ENCODE measurements at places on chromosomes 5 and 9.

DNA sequence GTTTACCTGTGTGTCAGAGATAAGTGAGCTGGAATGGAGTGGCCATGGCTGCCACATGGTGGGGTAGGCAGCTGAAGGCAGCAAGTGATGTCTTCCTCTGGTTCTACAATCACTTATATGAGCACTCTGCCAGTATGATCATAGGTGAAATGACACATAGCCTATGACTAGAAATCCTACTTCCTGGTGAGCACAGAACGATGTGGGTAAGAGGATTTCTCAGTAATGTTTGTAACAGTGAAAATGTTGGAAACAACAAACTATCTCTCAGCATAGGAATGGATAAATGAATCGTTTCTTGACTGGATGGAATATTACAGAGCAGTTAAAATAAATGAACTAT is 187.0 kb upstream of the S1PR3 start:
- no peak for DNase-seq

- DNase-seq, result no peak
Observed at GRCh38 chr9:88992556-88992955, 1.3 kb downstream of the S1PR3 start.

GRCh38 chr5:80874162-80874561 is 86.0 kb upstream of the RASGRF2 start:
- DNase-seq, result no peak

GRCh38 chr5:133610489-133611356 is 1.6 kb downstream of the FSTL4 start:
- DNase-seq, result peak; percentile 61

GRCh38 chr5:7377761-7378160 is 18.2 kb upstream of the ADCY2 start:
- DNase-seq, result no peak

DNA sequence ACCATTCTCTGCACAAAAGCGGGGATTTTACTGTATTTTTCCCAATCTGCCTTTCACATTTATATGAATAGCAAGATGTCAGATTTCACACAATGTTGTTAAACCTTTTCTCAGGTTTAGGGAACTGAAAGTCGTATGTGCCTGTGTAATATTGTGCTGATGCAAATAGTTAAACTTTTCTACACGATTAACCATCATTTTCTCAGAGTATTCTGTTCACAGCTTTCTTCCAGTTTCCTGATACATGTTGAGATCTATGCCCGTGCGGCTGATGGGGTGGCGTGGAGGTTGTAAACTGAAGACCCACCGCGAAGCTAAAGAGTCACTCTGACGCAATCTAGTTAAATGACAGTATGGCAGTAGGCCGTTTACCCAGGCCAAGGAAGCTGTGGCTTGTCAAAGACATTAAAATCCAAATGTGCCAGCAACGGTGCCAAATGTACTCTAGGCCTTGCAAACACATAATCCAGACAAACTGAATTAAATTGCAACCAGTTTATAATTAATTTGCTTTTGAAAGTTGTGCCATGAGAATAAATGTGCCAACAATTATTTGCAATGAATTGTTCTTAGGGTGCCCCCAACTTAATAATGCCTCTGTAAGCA is 145.7 kb downstream of the EBF1 start:
- no peak for DNase-seq

- no peak for DNase-seq
Observed at GRCh38 chr5:27241564-27242257, 203.3 kb upstream of the CDH9 start.

- no peak for DNase-seq
Observed at GRCh38 chr5:35087991-35088390, 40.2 kb upstream of the AGXT2 start.

DNA sequence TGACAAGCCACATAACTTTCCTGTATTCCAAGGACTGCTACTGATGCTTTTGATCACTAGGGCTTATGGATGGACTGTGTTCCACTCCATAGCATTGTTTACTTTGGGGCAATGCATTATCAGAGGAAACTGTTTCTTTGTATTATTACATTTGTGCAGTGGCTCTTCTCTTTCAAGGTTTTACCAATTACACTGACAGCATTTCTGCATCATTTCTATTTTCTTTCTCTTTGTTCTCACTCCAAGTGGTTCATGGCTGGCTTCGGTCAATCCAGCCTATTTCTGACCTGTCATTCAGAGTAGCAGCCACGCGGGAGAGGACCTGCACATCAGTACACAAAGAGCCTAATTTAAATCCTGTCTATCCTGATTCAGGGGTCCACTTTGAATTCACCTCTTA is 711.0 kb downstream of the TLE4 start:
- no peak for DNase-seq

- no peak for DNase-seq
Observed at GRCh38 chr9:88766778-88767503, 224.3 kb upstream of the S1PR3 start.

DNA sequence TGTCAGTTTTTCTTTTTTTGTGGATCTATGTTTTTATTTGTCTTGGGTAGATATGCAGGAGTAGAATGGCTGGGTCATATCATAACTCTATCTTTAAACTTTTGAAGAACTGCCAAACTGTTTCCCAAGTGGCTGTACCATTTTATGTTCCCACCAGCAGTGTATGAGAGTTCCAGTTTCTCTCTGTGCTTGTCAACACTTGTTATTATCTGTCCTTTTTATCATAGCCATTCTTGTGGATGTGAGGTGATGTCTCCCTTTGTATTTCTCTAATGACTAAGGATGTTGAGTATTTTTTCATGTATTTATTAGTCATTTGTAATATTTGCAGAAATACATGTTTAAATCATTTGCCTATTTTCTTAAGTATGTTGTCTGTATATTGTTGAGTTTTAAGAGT is 17.4 kb upstream of the FAT2 start:
- DNase-seq, result no peak

DNA sequence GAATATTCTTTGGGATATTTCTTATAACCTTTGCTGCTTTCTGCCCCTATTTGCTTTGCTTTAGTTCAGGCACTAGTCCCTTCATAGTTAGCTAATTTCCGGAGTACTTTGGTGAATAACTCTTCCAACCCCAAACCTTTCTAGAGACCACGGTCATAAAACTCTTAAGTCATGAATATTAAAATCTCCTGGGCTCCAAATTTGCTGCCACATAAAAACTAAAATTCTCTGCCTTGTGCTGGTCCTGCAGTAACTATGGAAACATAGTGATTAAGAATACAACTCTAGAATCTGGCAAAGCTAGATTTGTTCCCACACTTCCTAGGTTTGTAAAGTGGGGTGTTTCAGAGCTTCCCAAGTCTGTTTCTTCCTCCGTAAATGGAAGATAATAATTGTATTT is 10.0 kb upstream of the ACTBL2 start:
- DNase-seq, result no peak

DNA sequence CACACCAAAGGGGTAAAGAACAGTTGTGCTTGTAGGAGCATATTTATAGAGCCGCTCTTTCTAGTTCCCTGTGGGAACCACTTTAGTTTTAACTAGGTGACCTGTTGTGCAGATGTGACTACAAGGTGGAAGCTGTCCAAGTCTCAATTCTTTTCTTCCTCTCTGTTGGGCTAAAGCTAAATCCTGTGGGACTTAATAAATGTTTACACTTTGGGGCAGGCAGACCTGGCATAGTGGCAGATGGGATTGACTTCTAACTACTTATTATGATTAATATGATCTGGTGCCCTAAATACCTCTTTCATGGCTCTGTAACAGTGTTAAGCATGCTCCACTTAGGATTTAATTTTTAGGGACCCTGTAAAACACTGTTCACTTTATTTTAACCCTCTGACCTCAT is 265.3 kb downstream of the KCTD16 start:
- no peak for DNase-seq

DNA sequence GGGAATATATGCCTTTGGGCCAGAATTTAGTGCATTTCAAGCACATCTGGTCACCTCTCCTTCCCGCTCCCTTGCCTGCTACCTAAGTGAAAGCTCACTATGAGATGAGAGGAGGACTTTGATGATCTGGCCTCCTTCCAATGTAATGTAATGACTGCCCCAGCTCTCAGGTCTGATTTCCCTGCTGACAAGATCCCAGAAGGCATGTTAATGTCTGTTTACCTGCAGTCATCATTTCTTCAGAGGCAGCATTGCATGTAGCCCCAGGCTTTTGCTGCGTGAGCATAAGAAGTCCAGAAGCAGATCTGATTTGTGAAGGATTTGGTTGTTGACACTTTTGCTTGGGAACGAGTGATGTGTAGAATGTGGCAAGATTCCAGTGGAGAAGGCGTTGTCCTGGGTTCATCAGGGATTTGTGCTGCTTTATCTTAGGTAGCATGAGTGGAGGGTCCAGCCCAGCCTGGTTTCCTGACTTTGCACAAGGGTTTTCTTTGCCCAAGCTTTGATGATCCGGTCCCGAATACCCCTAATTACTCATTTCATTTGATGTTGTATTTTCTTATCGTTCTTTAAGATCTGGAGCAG is 192.7 kb downstream of the GOLPH3 start:
- no peak for DNase-seq

- DNase-seq, result no peak
Observed at GRCh38 chr5:73392775-73393174, 55.8 kb downstream of the FOXD1 start.

DNA sequence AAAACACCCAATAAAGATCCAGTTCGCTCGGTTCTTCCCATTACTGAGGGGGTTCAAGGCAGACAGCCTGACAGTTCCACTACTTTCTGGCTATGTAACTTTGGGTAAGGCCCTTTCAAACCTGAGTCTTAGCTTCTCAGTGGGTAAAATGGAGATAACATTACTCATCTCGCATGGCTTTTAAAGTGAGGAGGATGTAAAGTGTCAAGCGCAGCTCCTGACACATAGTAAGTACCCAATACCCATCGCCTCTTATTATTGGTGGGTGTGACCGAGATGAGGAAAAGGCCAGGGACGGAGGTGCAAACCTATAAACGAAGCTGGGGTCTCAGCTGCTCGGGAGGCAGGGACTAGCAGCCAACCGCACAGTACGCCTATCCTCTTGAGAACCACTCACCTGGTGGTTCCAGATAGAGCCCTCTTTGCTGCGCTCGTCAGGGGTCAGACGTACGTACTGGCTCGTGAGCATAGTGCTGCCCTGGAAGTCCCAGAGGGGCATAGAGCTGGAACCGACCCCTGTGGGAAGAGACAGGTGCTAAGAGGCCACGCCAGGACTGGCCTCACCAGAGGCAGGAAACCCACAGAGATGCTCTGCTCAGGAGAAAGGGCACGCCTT is 584 bp downstream of the LMAN2 start:
- DNase-seq, result no peak

- DNase-seq, result no peak
Observed at GRCh38 chr5:15748266-15748665, 248.3 kb downstream of the FBXL7 start.

GRCh38 chr9:35688558-35689541 is 875 bp downstream of the TPM2 start:
- no peak for DNase-seq

GRCh38 chr5:83554686-83555085 is 83.1 kb downstream of the VCAN start:
- DNase-seq, result no peak

DNA sequence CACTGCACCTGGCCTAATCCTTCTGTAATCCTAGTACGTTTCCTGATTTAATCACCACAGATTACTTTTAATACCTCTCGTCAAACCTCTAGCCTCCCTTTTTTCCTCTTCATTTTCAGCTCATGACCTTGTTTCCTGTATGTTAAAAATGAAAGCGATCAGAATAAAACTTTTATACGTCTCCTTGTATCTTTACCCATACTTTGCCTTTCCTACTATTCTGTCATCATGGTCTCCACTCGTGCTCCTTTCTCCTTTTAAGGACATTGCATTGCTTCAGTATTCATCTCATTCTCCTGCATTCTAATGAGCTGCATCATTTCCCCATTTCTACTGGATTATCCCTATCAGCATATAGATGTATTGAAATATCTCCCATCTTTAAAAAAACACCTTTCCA is 8.5 kb downstream of the CDC42SE2 start:
- no peak for DNase-seq

DNA sequence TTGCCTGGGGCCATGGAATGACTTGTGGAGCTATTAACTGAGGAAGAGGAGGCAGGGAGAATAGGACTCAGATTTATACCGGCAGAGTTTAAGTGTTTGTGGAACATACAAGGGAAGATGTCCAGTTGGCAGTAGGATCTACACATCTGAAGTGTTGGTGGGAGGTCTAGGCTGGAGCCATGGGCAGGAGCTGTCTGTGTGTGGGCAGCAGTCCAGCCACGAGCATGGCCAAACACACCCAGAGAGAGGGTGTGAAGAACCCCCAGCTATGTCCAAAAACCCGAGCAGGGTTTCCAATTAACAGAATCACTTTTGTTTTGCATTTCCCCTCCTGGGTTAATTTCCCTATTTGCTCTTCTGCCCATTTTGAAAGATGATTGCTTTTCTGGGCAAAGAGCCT is 393.7 kb downstream of the CDK5RAP2 start:
- no peak for DNase-seq

DNA sequence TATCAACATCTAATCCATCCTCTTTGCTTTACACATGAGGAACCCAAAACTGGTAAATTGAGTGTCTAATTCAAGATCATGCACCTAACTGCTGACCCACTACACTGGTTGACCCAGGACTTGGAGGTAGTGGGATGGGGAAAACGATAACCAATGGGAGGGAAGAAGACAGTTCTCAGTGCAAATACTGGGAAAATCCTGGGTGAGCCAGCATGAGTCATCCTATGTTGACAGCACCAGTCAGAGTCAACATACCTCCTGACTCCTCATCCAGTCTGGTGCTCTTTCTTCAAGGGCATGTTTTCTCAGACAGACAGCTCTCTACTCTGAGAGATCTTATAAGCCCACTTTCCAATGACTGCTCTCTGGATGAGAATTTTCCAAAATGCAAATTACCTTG is 232.8 kb upstream of the PTGER4 start:
- no peak for DNase-seq

GRCh38 chr5:88683506-88684135 is 199.4 kb downstream of the MEF2C start:
- DNase-seq, result no peak

GRCh38 chr9:122314165-122314564 is 49.5 kb downstream of the MRRF start:
- no peak for DNase-seq
